ENCODE measurements at places on chromosomes 4 and X. TPM values are rescaled to one million over a fixed set of nuclear protein-coding genes. Genes with fewer than 3 reads are reported as not detected.

ZNF732 gene
- polyA plus RNA-seq = 2.2 TPM

SPATA4 gene
- 1.1 TPM for polyA plus RNA-seq

SORBS2 gene
- polyA plus RNA-seq = 65.0 TPM

CLNK gene
- 0.44 TPM for polyA plus RNA-seq

- no peak for DNase-seq
These were observed 7.0 kb downstream of the HTRA3 start for GRCh38 chr4:8276358-8277240.

DNA sequence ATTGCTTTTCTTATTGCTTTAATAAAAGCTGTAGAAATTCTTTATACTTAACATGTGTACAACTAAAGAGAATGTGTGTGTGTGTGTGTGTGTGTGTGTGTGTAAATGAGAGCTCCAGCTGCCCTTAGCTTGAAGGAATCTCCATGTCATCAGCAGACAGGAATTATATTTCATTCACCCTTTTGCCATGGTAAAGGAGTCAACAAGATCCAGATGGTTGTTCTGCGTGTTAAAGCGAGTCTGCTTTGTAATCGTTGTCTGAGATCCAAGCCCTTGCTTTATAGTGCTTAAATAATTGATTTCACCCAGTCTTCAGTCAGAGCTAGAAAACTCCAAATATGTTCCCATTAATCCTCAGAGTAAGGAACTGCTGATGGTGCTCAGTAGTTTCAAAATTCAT, 285.5 kb downstream of the PDGFC start:
- DNase-seq = peak; percentile 43

DNA sequence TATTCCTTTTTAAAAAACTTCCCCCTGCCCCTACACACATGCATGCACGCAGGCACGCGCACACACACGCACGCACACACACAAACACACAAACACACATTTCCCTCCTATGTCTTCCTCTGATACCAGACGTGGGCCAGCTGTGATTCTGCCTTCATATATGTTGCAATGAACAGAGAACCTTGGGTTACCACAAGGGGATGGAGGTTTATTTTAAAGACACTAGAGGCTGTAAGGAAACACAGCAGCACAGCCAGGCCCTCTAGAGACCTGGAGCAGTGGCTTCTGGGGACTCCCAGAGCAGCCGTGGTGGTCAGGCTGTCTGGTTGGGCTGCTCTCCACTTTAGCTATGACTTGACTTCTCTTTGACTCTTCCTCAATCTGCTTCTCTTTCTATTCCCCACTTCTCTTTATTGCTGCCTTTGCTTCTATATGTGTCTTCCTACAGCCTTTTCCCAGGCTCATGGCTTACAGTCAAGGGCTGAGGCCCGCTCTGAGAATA, 3.2 kb upstream of the TLR10 start:
- DNase-seq = no peak

- no peak for DNase-seq
These were observed 132.8 kb downstream of the PDGFC start for GRCh38 chr4:156838761-156839160.

DNA sequence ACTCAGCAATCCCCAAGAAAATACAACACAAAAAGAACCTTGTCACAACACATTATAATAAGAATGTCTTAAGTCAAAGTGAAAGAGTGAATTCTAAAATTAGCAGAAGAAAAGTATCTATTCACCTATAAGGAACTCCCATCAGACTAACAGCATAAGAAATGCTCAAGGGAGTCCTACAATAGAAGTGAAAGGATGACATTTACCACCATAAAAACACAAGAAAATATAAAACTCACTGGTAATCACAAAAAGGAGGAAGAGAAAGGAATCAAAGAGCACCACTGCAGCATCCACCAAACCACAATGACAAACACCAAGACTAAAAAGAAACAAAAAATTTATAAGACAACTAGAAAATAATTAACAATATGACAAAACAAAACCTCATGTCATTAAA, 257.0 kb upstream of the AGTR2 start:
- DNase-seq = no peak

DNA sequence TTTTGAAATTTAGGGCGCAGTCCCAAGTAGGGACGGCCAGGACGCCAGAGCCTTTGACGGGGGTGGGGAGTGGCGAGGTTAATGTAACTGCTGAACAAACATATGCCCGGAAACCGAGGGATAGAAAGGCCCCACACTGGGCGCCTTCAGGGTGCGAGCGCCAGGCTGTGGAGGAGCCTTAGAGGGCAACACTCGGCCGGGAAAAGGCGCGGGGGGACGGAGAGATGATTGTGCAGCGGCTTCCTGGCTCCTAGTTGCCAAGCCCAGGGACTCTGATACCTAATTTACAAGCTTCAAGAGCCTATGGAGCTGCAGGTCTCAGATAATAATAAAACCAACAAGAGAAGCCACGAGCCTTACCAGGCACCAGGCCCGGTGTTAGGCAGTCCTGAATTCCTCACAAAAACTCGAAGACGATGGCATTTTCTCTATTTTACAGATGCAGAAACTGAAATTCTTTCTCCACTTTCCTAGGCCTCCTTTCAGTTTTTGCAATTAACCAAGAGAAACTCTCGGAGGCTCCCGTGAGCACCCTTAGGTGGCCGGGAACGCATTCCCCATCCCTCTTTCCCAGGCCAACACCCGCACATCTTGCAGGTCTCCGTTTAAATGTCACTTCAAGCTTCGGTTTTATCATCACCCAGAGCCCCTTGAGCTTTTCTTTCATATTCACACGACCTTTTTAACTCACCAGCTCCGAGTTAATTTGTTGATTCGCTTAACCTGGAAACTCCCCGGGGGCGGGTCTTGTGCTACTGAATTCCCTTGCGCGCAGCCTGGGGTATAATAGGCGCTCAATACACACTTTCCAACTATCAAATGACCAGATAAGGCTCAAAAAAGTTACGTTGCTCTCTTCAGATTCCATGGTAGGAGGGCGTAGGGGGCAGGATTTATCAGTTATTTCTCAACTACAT, 6.4 kb upstream of the GSX2 start:
- DNase-seq = no peak

DNA sequence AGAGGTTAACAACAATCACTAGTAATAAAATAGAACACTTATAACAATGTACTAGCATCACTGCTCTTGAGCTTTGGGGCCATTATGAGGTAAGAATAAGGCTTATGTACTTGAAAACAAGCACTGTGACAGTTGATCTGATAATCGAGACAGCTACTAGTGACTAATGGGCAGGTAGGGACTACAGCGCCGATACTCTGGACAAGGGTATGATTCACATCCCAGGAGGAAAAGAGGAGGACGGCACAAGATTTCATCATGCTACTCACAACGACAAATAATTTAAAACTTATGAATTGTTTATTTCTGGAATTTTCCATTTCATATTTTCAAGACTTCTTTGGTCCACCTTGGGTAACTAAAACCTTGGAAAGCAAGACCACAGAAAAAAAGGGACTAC, 62.3 kb downstream of the FAM184B start:
- DNase-seq = no peak

- no peak for DNase-seq
These were observed 377 bp downstream of the CHRNA9 start for GRCh38 chr4:40335525-40335894.

GRCh38 chrX:70255452-70255851, 4.6 kb downstream of the P2RY4 start:
- DNase-seq = no peak

GRCh38 chrX:97167333-97167732, 283.6 kb downstream of the RPA4 start:
- no peak for DNase-seq

Measured in right renal cortex interstitium (tissue), 3 donors.